ENCODE measurements at places on chromosomes 1 and 21. TPM values are rescaled to one million over a fixed set of nuclear protein-coding genes. Genes with fewer than 3 reads are reported as not detected.
A peak's percentile ranks its signal among the peaks of the same experiment; 100 is the strongest.

- DNase-seq: no peak
- H3K4me3 ChIP-seq: no peak overlapping the region
- no peak overlapping the region for H3K27ac ChIP-seq
- peaks cover 39% of the 10 kb centered on the region for H3K36me3 ChIP-seq
- peaks cover 5% of the 10 kb centered on the region for H3K4me1 ChIP-seq
Measured at GRCh38 chr1:25832336-25833037, 12.7 kb downstream of the MTFR1L start.

PRXL2B gene
- 17.0 TPM for total RNA-seq

CTSK gene
- 4.4 TPM for total RNA-seq

DNA sequence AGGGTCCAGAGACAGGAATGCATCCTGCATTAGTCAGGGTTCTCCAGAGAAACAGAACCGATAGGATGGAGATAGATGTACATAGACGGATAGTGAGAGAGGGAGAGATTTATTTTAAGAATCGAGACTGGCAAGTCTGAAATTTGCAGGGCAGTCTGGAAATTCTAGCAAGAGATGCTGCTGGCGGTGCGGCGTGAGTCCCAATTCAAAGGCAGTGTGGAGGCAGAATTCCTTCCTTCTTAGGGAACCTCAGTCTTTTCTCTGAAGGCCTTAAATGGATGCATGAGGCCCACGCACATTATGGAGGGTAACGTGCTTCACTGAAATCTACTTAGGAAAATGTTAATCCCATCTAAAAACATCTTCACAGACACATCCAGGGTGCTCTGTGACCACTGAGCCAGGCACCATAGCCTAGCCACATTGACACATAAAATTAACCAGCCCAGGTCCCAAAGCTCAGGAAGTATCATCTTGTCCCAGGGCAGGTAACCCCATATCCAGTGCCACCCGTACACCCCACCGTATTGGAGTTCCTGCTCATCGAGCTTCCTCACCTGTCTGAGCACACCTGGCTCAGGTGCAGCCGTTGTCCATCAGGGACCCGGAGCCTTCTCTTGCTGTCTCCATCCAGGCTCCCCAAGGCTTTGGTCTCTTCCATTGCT is 9.7 kb upstream of the PKNOX1 start:
- DNase-seq: no peak
- no peaks in the 10 kb centered on the region for H3K36me3 ChIP-seq
- no peaks in the 10 kb centered on the region for H3K27me3 ChIP-seq
- H3K27ac ChIP-seq: no peak overlapping the region

KLHDC9 gene
- 7.6 TPM for total RNA-seq

DNA sequence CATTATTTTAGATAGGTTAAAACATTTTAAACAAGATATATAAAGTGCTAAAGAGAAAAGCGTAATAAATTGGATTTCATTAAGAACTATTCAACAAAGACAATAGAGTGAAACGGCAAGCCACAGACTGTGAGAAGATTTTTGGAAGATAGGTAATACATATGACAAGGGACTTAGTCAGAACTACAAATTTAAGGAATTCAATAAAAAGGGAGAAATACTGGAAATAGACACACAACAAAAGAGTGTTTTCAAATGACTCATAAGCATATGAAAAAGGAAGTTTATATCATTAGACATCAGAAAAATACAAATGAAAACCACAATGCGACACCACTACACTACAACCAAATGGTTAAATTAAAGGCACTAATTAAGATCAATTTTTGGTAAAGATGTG is 90.5 kb downstream of the GDAP2 start:
- H3K36me3 ChIP-seq: no peaks in the 10 kb centered on the region
- H3K4me1 ChIP-seq: no peaks in the 10 kb centered on the region
- DNase-seq: no peak
- no peaks in the 10 kb centered on the region for H3K27me3 ChIP-seq
- no peak overlapping the region for H3K27ac ChIP-seq

TLR5 gene
- total RNA-seq: 0.21 TPM

RCSD1 gene
- 1.4 TPM for total RNA-seq

DNA sequence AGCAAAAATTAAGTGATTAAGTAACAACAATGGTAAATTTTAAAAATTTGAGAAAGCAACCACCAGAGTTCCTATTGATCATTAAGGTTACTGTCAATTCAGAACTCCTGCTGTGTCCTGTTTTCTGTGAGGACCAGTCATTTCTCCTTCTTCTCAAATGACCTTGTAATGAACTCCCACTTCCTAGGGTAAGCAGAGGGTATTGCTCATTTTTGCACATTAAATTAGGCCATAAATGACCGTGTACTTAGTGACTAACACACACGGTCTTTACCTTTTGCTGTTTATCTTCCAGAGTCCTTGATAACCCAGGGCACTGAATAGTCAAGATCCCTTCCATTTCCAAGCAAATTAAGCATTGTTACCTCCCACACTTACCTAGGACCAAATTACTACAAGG is 227.5 kb upstream of the LYPLAL1 start:
- no peak overlapping the region for H3K27ac ChIP-seq
- DNase-seq: no peak
- H3K4me1 ChIP-seq: no peaks in the 10 kb centered on the region
- H3K36me3 ChIP-seq: no peaks in the 10 kb centered on the region
- H3K4me3 ChIP-seq: no peak overlapping the region

DNA sequence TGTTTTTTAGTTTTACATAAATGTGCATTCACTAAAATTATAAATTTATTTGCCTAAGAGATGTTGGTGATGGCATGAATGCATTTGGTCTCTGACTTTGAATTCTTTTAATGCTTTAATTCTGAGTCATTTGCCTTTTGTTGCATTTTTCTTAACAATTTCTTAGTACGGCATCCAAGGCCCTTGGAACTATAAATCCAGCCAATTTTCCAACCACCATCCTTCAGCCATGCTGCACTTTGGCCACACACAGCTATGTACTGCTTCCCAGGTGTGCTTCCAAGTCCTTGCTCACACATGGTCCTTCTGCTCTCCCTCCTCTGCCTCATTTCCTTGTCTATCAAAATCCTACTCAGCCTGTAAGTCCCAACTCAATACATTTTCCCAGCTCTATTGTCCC is 161.0 kb downstream of the DHRS3 start:
- H3K4me3 ChIP-seq: no peak overlapping the region
- H3K27ac ChIP-seq: peak overlapping the region; percentile 57
- H3K4me1 ChIP-seq: peaks cover 35% of the 10 kb centered on the region
- no peaks in the 10 kb centered on the region for H3K36me3 ChIP-seq

DNA sequence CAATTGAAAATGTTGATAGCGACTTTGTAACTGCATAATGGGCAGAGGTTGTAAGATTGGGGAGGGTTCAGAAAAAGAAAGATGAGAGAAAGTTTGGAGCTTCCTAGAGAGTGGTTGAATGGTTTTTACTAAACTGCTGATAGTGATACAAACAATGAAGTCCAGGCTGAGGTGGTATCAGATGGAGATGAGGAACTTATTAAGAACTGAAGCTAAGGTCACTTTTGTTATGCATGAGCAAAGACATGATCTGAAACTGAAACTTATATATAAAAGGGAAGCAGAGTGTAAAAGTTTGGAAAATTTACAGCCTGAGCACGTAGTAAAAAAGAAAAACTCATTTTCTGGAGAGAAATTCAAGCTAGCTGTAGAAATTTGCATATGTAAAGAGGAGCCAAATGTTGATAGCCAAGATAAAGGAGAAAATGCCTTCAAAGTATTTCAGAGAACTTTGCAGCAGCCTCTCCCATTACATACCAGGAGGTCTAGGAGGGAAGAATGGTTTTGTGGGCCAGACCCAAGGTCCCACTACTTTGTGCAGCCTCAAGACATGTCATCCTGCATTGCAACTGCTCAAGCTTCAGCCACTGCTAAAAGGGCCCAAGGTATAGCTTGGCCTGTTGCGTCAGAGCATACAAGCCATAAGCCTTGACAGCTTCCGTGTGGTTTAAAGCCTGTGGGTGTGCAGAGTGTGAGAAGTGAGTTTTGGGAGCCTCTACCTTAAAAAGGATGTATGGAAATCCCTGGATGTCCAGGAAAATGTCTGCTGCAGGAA is 843.9 kb downstream of the AMY1C start:
- H3K4me3 ChIP-seq: no peak overlapping the region
- no peaks in the 10 kb centered on the region for H3K36me3 ChIP-seq
- no peak for DNase-seq
- no peaks in the 10 kb centered on the region for H3K27me3 ChIP-seq
- no peaks in the 10 kb centered on the region for H3K4me1 ChIP-seq
